HuH-7 (cell line): ENCODE measurements at places on chromosomes 1 and 21.
A peak's percentile ranks its signal among the peaks of the same experiment; 100 is the strongest.

DNA sequence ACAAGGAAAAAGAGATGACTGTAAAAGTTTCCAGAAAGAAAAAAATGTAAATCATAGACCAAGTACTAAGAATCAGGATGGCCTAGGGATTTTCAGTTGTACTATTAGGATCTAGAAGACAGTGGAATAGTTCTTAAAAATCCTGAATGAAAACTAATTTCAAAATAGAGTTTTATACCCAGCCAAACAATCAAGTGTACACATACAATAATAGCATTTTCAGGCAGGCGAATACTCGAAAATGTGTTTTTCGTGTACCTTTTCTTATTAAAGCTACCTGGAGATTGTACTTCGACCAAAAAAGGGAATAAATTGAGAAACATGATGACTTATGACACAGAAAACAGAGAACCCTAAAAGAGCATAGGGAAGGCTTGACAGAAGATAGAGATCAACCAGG lies 118.6 kb downstream of the SDCCAG8 start:
- no peak for DNase-seq

DNA sequence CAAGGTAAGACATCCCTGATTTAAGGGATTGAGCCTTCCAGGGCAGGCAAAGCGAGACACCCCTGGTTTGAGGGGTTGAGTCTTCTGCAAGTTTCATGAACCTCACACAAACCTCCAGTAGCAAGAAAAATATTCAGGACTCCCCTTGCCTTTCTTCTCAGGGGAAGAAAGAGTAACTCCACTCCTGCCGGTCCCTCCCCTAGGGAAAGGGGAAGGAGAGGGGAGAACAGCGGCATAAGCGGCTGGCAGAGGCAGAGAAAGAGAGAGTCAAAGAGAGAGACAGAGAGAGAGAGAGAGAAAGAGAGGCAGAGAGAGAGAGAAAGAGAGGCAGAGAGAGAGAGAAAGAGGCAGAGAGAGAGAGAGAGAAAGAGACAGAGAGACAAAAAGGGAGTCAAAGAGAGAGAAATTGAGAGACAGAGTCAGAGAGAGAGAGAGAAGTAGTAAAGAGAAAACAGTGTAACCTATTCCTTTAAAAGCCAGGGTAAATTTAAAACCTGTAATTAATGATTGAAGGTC lies 29.5 kb upstream of the CBR3 start:
- DNase-seq: no peak

- no peak for DNase-seq
Measured at GRCh38 chr1:94012708-94013366, 103.6 kb upstream of the GCLM start.

- no peak for DNase-seq
Measured at GRCh38 chr1:236348071-236348470, 46.0 kb upstream of the EDARADD start.

DNA sequence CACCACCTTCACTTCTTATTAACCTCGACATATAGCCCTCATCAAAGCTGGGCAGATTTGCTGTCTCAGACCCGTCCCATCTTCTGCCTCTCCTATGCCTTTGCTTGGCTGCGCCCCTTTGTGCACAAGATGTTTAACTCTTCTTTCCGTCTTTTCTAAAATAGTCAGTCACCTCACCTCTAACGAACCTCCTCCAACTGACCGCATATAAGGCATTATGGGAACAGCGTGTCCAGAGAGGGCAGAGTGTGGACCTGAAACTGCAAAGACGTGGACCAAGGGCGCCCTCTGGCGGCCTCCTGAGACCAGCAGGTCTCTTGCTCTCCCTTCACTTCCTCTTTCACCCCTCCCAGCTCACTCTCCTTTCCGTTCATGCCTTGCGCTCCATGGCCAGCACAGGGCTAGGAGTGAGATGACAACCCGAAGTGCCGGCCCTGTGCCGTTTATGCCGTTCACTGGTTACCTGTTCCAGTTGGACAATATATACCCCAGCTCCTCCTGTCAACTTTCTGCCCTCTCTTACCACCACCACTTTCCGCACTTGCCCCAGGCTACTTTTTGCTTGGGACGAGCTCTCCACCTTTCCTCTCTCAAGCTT lies 2.5 kb upstream of the METTL25B start:
- peak; percentile 91 for DNase-seq
